Mammary epithelial cell (primary cell): ENCODE measurements at places on chromosomes 16 and 17. TPM values are rescaled to one million over a fixed set of nuclear protein-coding genes. Genes with fewer than 3 reads are reported as not detected.

The OTOA gene
- polyA plus RNA-seq: 0.07 TPM

The TNK1 gene
- 17.4 TPM for polyA plus RNA-seq

The NEUROD2 gene
- polyA plus RNA-seq: not detected

The TBC1D3K gene
- polyA plus RNA-seq: not detected

The TPSAB1 gene
- not detected for polyA plus RNA-seq

The HBM gene
- polyA plus RNA-seq: not detected

The CHST6 gene
- polyA plus RNA-seq: 4.7 TPM

The CDH8 gene
- 0.17 TPM for polyA plus RNA-seq

The CDRT4 gene
- polyA plus RNA-seq: 0.45 TPM

DNA sequence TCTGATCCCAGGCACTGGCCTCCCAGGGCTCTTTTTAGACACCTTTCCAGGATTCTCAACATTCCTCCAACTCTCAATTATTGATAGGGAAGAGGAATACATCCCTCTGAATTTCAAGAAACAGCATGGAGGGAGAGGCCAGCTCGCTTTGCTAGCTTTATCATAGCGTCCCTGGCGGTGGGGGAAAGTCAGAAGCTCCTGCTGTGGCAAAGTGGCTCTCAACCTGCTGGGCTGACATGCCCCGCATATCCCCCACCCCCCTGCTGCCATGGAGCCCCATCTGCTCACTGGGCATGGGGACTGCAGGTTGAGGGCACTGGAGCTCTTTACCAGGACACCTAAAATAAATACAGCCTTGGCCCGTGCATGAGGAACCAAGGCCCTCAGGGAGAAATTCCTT lies 140.3 kb downstream of the SLC39A11 start:
- DNase-seq: no peak

- DNase-seq: no peak
Observed at GRCh38 chr16:11950388-11950787, 8.5 kb upstream of the NPIPB2 start.

DNA sequence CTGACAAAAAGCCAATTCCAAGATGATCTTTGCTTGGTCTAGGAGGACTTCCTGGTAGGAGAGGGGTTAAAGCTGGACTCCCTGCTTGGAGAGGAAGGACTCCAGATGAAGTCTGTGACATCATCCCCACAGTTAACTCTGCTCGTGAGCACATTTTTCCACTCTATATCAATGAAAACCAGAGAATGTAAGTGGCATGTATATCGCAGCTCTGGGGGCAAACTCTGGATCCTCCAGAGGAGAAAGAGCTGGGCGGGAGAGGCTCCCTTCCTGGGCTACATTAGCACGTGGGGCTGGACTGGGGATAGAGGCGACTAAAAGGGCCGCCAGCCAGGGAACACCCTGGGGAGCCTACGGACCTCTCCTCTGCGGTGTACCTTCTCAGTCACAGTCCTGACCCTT lies 34.1 kb downstream of the HIC1 start:
- DNase-seq: no peak

- DNase-seq: peak; percentile 29
Observed at GRCh38 chr17:10327640-10328039, 45.2 kb downstream of the MYH13 start.

DNA sequence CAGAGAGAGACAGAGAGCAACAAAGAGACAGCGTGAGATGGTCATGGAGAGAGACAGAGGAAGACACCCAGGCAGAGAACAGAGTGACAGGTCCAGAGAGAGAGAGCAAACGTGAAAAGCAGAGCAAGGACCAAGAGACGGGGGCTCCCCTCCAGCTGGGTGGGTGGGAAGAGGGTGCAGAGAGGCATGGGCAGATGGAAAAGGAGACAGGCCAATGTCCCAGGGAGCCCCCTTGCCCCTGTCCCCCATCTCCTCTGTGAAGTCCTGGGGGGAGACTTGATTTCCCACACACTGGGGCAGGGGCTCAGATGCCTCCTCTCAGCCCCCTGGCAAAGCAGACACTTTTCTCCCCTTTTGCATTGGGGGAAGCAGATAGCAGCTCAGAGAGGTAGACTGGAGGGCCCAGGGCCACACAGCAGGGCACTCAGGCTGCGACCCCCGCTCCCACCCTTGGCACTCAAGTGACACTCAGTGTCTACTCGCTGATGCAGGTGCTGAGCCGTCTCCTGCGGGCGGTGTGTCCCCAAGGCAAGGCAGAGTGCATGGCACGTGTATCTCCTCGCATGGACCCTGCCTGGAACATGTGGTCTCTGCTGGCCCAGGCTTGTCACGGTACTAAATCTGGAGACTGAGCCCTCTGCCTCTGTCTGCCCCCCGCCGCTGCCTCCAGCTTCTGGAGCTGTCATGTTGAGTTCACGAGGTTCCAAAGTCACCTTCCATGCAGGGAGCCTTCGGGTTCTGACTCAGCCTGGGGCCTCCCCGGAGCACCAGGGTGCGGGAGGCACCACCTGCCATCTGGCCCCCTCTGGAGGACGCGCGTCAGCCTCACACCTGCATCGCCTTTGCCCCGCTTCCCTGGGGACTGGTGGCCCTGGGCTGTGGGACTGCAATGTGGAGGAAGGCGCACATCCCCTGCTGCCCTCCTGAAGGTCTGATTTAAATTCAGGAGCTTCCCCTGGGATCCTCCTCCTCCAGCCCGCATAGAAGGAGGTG lies 215.9 kb upstream of the GSE1 start:
- no peak for DNase-seq

GRCh38 chr17:56057869-56058268 lies 95.4 kb upstream of the ANKFN1 start:
- DNase-seq: no peak

DNA sequence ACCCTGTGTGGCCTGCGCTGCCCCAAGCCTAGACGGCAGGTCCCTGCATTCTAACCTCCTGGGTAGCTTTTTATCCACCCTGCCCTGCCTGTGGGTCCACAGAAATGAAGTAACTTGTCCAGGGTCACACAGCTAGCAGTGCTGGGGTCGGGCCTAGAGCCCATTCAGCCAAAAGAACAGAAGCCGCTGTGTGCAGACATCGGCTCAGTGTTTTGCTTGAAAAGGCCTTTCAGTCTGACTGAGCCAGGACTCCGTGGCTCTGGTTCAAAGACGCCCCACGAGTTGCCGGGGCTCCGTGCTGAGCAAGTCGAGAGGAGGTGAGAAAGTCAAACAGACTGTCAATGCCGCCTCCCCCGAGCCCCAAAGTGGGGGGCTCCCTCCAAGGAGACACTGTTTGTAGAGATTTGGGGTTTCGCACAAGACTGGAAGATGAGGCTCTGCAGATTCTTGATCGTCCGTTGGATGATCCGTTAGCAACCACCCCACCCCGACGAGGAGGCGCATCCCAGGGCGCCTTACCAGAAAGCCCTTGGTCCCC lies 226.2 kb downstream of the NTN1 start:
- no peak for DNase-seq

DNA sequence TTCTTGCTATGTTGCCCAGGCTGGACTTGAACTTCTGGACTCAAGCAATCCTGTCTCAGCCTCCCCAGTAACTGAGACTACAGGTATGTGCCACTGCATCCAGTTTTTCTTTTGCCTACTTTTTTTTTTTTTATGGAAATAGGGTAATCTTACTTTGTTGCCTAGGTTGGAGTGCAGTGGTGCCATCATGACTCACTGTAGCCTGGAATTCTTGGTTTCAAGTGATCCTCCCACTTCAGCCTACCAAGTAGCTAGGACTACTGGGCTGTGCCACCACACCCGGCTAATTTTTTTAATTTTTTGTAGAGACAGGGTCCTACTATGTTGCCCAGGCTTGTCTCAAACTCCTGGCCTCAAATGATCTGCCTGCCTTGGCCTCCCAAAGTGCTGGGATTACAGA lies 10.0 kb downstream of the LRRC36 start:
- DNase-seq: peak; percentile 44

DNA sequence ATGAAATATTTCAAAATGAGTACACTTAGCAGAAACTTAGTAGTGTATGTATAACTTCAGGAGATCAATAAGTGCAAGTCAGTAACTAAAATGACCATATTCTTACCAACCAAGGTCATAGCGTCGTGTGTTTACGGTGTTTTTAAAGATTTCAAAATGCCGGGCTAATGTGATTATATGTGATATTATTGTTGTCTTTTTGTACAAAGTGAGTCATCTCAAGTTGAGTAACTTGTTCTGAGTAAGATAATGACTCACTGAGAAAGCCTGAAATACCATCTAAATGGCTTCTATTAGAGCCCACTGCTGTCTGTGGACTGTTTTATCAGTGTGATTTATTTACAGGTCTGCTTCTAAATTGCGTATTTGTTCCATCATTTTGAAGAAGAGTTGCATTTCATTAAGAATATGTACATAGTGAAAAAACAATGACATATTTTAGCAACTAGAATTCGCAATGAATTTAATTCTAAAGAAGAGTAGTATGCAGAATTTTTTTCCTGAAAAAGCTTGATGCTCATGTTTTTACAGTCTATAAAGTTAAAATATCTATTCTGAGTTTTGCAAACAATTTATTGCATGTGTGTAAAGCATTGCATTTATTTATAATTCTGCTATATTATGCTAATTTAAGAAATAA lies 12.7 kb downstream of the KRT12 start:
- peak; percentile 84 for DNase-seq

GRCh38 chr17:79356839-79357447 lies 253.9 kb downstream of the RBFOX3 start:
- no peak for DNase-seq

DNA sequence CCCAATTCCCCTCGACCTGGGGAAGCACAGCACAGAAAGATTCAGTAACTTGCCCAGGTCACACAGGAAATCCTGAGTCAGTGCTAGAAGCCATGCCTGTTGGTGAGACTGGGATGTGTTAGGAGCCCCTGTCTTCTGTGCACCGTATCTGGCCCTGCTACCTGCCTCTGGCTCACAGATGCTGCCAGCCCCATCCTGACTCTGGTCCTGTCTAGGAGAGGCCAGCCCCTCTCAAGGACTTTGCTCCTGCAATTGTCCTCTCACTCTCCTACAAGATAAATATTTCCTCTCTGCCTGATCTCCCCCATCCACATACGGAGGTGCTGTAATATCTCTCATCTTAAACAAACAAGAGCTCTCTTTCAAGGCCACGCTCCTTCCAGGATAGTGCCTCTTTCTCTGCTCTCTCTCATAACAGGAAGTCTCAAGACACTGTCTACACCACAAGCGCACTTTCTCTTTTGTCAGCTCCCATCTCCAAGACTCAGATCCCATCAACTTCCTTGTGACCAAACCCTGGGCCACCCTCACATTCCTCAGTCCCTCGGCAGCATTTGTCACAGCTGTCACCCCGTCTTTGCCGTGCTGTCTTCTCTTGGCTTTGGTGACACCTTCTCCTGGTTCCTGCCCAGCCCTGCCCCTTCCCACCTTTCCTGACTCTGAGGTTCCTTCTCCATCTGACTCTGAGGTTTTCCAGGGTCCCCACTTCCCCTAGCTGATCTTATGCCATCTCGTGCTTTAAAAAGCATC lies 1.9 kb downstream of the SLC13A2 start:
- DNase-seq: no peak

GRCh38 chr16:85989863-85990643 lies 91.1 kb downstream of the IRF8 start:
- no peak for DNase-seq

GRCh38 chr17:33798308-33798707 lies 456.8 kb upstream of the CCL2 start:
- DNase-seq: no peak

- DNase-seq: no peak
Observed at GRCh38 chr16:85419503-85420408, 193.4 kb upstream of the GSE1 start.

DNA sequence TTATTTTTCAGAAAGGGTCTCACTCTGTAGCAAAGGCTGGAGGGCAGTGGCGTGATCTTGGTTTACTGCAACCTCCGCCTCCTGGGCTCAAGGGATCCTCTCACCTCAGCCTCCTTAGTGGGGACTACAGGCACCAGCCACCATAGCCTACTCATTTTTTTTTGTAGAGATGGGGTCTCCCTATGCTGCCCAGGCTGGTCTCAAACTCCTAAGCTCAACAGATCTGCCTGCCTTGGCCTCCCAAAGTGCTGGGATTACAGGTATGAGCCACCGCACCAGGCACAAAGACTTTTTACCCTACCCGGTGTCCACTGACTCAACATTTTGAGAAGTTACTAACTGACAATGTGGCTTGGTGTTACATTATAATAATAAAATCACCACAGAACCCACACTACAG lies 7.2 kb downstream of the GRB2 start:
- DNase-seq: no peak

DNA sequence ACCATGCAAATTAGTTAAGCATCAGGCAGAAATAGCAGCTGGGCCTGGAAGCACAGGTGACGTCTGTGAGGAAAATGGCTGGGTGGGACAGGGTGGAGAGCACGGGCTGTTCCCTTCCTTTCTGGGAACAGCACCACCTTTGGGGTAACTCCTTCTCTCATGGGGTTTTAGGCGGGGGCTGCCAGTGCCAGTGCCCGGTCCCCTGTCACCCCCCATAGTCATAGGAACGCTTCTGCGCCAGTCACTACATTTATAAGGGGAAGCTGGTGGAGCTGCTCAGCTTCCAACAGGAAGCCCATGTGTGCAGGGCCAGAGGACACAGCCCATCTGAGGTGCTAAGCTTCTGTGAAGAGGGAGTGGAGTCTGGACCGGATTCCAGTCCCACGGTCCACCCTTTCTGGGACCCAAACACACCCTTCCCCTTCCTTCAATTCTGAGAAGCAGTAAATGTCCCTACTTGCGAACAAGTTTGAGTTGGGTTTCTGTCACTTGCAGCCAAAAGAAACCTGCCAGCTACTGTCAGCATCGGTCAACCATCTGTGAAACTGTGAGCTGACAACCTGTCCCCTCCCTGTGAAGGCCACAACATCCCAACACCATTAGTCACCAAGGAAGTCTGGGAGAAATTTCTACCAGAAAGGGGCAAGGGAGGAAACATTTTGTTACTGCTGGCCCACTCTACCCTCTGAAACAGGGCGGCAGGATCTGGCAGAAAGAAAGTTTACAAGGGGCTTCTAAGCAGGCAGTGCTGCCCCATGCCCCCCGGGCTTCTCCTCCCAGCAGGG lies 86.0 kb upstream of the AMZ2 start:
- no peak for DNase-seq

- no peak for DNase-seq
Observed at GRCh38 chr16:19645557-19645981, 72.5 kb downstream of the KNOP1 start.

DNA sequence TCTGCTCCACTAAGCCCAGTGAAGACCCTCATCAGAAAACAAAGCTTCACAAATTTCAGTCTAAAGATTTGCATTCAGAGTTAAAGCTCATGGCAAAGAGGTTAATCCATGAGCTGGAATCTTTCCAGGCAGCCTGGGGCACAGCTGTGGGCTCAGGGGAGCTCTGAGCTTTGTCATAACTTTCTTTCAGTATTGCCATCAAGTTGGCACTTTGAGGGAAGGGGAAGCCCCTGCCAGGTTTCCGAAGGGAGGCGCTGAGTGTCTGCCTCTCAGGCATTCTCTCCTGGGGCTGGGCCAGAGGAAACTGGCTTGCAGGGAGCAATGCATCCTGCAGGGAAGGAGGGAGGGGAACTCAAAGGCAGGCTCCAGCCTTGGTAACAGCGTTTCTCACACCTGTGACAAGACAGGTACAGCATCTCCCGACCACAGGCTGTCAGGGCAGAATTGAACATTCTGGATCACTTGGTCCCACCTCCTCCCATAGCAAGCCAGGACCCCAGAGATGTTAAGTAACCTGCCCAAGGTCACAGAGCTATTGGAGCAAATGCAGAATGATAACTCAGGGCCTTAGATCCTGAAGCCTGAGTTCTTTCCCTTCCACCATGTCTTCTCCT lies 3.9 kb downstream of the LPO start:
- no peak for DNase-seq
